T follicular helper cell (primary cell): ENCODE measurements at places on chromosomes 7 and 10.

DNA sequence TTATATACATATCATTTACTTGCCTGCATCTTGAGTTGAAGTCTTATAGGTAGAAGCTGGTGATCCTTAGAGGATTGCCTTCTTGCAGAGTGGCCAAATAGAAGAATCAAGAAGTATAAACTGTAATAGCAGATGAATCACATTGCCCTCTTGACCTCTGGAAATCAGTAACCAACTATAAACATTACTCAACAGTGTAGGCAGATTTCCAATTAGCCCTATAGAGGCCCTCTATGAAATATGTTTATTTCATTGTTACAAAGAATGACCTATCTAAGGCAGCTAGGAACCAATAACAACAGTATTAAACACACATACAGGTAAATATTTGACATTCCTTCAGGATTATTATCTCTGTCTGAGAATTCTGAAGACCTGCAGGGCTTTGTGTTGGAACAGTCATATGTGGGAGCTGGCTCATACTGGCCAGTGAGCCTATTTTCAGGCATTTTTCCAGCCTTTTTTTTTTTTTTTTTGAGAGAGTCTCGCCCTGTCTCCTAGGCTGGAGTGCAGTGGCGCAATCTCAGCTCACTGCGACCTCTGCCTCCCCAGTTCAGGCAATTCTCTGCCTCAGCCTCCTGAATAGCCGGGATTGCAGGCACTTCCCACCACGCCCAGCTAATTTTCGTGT, 7.2 kb upstream of the SRI start:
- no peak for DNase-seq

- no peak for DNase-seq
Measured at GRCh38 chr7:82019551-82020475, 250.0 kb upstream of the HGF start.

DNA sequence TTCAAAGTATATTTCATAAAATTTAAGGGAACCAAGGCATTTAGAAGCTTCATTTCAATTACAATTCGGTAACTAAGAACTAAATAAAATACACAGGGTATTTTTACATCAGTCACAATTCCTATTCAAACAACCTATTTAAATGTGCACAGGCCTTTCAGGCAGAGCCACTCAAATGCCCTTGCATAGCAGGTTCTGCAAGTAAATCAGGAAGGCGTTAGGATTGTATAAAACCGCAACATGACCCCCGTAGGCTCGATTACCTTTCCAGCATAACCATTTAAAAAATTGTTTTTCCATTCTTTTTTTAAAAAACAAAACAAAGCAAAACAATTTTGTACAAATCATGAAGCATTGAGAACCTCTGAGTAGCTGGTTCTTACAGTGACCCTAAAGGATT, 289.9 kb upstream of the SP8 start:
- no peak for DNase-seq

- DNase-seq, result no peak
Measured at GRCh38 chr10:103874730-103875129, 19.4 kb upstream of the SH3PXD2A start.

GRCh38 chr7:54112567-54112966, 429.6 kb upstream of the VSTM2A start:
- no peak for DNase-seq

DNA sequence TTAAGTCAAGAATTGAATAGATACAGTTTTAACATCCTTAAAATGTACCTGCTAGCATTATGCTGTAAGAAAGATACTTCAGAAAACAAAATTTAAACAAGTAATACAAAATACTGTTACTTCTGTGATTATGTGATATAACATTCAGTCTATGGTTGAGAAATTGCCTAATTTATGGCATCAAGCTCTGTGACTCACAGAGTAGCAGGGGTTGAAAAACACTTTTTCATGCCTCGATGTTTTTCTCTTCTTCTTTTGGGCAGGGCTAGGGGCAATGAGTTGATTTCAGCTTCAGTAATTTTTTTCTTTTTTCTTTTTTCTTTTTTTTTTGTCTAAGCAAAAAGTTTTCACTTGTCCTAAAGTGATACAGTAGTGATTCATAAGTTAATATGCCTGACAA, 209.2 kb downstream of the MBL2 start:
- DNase-seq, result no peak

- no peak for DNase-seq
Measured at GRCh38 chr10:90306187-90306586, 551.7 kb downstream of the HTR7 start.

DNA sequence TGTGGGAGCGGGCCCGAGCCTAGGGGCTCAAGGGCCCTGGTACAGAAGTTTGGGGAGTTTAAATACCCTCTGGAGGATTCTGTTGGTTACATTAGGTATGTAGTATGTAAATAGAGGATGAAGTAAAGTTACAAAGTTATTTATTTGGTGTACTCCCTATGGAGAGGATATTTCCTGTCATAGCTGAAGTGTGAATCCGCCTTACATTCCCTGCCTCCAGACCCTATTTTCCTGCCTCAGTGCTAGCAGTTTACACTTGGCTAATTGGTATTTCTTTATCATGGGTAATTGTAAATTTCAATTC, 60.6 kb upstream of the KLF14 start:
- no peak for DNase-seq

DNA sequence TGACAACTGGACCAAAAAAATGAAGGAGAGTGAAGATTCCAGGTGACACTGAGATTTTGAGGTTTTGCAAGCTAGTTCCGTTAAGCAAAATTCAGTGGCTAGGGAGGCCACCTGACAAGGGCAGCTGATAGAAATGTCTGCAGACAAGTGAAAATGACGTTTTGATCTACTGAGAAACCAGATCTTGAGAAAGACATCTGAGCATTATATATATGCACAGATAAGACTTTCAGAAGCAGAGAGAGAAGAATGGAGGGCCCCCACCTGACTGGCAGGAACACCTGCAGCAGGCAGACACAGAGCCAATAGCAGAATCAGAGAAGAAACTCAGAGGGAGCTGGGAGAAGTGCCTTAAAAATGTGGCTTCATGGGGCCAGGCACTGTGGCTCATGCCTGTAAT, 76.1 kb upstream of the LRGUK start:
- DNase-seq, result no peak

GRCh38 chr7:20906801-20907453, 120.2 kb upstream of the SP8 start:
- DNase-seq, result no peak

GRCh38 chr10:79417266-79417665, 28.2 kb downstream of the ZCCHC24 start:
- no peak for DNase-seq

DNA sequence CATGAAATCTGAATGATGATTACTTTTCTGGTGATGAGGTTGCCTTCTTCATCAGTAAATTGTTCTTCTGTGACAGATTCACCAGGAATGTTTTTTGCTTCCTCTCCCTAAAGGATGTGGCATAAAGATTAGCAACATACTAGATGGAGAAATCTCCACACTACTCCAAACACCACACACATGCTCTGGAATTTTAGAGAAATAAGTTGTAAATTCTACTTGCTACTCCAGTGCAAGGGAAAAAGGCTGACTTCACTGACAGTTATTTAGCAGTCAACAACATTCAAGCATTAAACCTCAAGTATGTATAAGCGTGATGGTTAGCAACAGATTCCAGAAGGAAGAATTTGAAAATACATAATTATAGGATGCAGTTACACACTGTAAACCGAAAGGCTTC, 137.9 kb upstream of the CCDC6 start:
- DNase-seq, result no peak

DNA sequence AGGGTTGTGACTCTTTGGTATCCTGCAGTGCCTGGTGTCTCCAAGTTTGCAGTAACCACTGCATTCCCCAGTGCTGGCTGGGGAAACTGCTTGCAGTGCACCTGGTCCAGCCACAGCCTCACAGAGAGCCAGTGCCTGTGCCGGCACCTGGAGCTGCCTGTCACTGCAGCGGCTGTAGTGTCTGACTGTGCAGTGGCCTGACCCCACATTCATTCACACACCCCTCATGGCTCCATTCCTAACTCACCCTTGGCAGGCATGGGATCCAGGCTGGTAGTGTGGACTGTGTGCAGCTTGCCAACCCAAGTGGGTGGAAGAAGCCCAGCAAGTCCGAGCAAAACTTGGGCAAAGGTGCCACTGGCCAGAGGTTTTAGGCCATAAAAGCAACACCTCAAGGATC, 3.7 kb upstream of the CYP3A43 start:
- no peak for DNase-seq
